ENCODE measurements at places on chromosomes 11 and 22. TPM values are rescaled to one million over a fixed set of nuclear protein-coding genes. Genes with fewer than 3 reads are reported as not detected.

Gene OR5B21
- not detected for total RNA-seq

Gene CBLIF
- not detected for total RNA-seq

Gene OR8G5
- total RNA-seq = 0.58 TPM

Gene CHRDL2
- total RNA-seq = 1.6 TPM

Gene C1QTNF5
- total RNA-seq = 47.6 TPM

Gene AIFM3
- total RNA-seq = 5.7 TPM

Gene TSPAN32
- 12.2 TPM for total RNA-seq

Gene CPT1A
- 76.4 TPM for total RNA-seq

Gene MRGPRE
- total RNA-seq = not detected

Gene OR8B3
- not detected for total RNA-seq

Gene OR2AT4
- not detected for total RNA-seq

Gene KRTAP5-1
- not detected for total RNA-seq

DNA sequence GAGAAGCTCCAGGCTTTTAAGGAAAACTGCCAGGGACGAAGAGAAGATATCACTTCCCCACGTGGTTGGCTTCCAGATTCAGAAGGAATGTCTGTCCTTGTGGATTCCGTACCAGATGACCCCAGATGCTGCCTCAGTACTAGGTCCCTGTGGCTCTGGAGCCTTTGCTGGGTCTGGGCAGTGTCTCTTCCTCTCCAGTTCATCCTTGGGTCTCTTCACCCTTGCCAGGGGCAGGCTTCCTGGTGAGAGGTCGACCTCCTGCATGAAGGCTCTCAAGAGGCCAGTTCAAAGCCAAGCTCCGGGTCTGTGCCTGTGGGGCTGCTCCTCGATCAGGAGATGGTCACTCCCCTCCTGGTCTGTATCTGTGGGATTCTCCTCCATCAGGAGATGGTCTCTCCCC lies 74.7 kb upstream of the B3GAT1 start:
- DNase-seq = peak; percentile 47

- no peak for DNase-seq
Measured at GRCh38 chr11:14327116-14327515, 31.9 kb downstream of the RRAS2 start.

DNA sequence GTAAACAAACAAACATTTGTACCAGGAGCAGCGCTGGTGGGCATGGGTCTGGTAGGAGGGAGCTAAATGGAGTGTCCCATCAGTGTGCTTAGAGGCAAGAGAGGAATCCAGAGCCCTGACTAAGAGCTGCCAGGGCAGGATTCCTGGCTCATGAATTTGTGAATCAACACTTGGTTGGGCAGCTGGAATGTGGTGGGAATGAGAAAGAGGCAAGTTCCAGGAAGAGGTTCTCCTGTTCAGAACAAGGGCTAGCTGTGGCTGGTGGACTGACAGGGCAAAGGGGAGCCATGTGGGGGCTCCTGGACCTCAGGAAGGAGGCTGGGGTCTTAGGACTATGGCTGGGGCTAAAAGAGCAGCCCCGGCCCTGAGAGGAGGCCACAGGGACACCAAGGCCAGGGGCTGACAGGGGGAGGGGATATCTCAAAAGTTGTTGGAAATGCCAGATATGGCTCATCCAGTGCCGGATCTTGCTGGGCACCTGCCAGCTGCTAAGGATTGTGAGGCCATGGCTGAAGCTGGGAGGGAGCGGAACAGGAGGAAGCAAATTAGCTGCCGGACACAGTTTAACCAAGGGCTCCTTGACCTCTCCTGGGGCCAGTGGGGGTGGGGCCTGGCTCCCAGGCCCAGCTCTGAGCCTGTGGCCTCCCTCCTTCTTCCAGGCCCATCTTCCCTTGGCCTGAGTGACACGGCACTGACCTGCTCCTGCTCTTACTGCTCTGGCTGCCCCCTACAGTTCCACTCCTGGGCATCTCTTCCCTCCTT lies 14.6 kb upstream of the P2RY6 start:
- peak; percentile 80 for DNase-seq

- DNase-seq = no peak
Measured at GRCh38 chr22:50399751-50400331, 56.7 kb downstream of the PPP6R2 start.

DNA sequence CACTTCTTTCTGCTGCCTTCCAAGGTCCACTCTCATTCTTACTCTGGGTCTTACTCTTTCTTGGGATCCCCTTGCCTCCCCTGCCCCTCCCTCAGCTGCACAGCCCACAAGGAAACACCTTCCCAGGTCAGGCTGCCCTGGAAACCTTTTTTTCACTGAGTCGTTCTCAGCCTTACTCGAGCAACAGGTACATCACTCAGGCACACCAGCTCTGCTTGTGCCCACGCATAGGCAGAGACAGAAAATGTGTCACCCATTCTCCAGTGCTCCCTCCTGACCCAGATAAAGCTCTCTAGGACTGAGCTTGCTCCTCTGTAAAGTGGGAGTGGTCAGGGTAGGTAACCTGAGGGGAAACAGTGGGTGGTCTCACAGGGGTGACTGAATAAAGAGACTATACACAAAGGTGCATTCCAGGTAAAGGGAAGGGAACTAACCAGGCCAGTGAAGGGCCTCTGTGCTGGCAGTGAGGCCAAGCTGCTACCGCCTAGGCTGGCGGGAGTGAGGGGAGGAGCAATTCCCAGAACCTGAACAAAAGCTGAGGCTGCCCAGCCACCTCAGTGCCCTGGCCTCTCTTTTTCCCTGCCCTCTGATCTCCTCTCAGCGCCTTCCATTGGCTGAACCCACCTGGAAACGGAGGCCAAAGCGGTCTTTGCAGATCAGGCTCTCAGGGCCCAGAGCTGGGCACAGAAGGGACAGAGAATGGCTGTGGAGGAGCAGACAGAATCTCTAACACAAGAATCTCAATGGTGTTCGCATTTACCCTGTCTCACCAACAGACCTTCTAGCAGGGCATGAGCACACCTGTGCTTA lies 15.9 kb downstream of the PRG3 start:
- DNase-seq = no peak

DNA sequence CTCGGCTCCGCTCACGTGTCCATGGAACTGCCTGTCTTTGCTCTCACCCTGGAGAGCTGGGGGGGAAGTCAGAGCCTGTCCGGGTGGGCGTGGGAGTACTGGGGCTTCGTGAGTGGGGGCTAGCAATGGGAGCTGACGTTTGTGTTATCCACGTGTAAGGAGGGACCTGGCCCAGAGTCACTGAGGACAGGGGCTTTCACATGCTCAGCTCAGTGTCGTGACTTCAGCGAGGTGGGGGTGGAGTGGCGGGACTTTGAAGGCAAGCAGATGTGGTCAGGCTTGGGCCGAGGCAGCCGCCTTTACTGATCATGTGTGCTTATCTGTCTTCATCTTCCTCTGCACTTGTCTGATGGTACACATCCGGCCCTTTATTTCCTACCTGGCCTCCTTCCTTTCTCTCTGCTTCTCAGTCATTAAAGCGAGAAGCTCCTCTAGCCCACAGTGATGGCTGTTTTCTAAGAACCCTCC lies 113.1 kb upstream of the NNMT start:
- DNase-seq = no peak

DNA sequence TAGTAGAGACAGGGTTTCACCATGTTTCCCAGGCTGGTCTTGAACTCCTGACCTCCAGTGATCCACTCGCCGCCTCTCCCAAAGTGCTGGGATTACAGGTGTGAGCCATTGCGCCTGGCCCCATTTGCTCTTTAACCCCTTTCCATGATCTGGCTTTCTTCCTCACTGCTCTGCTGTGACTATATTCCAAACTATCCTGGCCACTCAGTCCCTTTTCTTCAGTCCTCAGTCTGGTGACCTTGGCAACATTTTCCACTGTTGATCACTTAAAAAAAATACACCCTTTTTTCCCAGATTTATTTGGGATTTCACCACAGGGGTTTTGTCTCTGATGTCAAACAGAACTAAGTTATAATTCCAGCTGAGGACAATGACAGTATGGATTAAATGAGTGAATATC lies 24.5 kb downstream of the MMP20 start:
- DNase-seq = no peak

DNA sequence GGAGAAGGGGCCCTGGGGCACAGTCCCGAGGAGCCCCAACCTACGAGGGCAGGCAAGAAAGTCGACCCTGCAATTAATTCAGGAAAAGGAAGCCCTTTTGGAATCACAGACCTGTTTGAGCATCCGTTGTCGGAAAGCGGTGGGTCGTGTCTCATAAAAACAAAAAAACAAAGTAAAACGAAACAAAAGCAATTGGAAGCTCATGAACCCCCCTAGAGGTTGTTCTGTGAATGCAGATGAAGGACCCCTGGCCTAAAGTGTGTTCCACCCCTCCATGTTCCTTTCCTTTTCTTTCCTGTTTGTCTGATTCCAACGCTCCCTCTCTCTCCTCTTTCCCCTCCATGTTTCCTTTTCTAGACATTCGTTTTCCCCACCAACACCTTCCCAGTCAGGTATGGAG lies 203.7 kb downstream of the GRIK4 start:
- no peak for DNase-seq

GRCh38 chr11:75399344-75400145 lies at the start of gene RPS3:
TSS of gene RPS3 (plus strand) at chr11:75399518. CDS start at chr11:75399548, 30 bp downstream.
- DNase-seq = peak; percentile 95

DNA sequence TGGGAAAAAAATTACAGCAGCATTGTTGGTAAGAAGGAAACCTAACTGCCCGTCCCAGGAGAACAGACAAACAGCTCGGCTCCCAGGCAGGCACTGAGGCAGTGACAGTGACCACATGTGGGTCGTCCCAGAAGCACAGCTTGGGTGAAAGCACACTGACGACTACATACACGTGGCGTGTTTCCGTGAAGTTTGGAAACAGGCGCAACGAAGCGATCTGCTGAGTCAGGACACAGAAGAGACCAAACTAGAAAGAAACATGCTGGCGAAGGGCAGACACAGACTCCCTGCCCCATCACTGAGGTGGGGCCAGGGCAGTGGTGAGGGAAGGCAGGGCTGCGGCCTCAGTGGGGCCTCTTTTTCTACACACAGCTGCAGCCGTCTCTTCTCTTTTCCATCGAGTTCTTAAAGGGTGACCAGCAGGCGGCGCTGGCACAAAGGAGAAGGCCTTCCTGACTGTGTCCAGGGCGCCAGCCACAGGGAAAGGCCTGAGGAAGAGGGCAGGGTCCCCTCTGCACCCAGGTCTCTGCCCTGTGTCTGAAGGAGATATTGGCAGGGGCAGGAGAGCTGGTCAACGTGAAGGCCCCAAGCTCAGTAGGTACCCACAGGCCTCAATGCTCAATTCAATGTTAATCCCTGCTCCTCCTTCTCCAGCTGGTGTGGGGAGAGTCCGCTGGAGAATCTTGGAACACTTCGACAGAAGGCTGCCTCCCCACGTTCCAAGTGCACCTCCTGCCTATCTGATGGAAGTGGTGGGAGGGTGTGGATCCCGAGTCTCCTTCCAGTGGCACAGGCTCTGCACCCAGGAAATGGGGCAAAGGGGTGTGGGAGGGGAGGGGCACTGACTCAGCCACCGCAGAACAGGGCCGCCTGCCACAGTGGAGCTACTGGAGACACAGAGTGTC lies 19.9 kb downstream of the CARS1 start:
- peak; percentile 87 for DNase-seq

DNA sequence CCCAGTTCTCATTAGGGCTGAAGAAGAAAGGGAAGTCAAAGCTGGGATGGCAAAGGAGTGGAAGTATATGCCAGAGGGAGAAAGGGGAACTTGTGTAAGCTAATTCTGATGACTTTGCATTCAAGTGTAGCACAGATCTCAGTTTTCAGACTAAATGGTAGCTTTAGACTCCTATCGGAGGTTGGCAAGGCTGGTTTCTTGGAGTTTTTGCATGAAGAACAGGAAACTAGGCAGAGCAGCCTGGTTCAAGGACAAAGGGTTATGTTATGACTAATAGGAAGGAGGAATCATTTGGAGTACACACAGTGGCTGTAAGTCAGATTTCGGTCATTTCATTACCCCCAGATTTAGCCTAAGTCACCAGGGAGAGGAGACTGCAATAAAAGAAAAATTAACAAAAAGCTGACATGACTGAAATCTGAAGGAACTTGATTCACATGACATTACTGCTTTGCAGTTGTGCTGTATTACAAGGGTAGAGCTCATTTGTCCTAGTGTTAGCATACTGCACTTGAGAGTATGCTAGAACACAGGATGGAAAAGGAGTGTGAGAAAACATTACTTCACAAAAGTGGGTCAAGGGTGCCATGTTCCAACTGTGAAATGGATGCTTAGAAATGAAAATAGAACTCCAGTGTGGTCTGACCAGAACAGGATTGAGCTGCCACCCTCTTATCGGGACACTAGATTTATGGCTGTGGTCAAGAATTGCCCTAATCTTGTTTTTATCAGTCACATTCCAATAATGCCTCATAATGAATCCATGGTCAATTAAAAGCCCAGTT lies 23.6 kb downstream of the ADM start:
- no peak for DNase-seq

- DNase-seq = no peak
Measured at GRCh38 chr11:27635567-27636037, 64.7 kb downstream of the BDNF start.

GRCh38 chr11:78168539-78169477 lies 19.6 kb downstream of the KCTD21 start:
- DNase-seq = no peak

DNA sequence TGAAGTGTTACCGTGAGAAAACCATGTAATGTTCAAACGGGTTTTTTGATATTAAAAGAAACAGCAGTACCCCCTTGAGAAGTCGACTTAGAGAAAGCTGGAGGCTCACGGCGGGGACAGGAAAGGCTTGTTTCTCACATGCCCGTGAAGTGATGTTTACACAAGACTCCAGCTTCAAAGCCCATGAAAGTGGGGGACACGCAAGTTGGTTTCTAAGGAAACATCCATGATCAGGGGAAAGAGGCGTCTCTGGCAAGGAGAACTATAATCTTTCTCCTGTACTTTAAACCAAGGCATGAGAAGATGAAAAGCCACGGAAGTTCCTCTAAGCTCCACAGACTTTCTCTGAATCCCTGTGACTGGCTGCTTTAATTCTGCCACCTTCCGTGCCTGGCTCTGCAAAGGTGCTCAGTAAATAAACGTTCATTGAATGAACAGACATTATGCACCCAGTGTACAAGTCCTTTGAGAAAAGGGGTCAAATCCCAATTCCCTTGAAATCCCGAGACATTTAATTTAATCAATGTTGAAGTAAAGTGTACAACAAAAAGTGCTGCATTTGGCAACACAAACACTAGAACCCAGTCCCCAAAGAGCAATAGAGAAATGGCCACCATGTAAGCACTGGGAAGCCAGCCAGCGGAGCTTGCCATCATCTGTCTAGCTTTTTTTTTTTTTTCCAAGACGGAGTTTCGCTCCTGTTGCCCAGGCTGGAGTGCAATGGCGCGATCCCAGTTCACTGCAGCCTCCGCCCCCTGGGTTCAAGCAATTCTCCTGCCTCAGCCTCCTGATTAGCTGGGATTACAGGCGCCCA lies 58.7 kb downstream of the AHNAK start:
- DNase-seq = no peak

GRCh38 chr11:80365980-80366379 lies 925.1 kb upstream of the TENM4 start:
- no peak for DNase-seq

GRCh38 chr11:67372993-67373647 lies at the start of gene CLCF1:
TSS of gene CLCF1 (minus strand) at chr11:67373598. CDS start at chr11:67373539, 59 bp downstream.
- peak; percentile 91 for DNase-seq

DNA sequence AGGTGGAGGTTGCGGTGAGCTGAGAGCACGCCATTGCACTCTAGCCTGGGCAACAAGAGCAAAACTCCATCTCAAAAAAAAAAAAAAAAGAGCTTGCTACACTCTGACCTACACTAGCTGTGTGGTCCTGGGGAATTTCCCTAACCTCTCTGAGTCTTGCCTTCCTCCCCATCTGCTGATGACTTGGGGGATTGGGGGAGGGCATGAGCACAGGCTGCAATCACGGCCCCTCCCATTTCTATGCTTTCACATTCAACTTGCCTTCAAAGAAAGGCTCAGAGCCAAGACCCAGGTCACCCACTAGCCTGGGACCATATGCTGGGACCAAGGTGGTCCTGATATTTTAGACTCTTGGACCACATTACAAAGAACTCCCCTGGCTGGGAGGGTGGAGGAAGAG lies 39.8 kb upstream of the TEF start:
- DNase-seq = no peak

Measured in upper lobe of right lung (tissue), 1 donor.